ENCODE measurements at places on chromosomes 16 and 17.

- H3K27ac ChIP-seq = no peak overlapping the region
- H3K4me3 ChIP-seq = no peak overlapping the region
These were observed 908 bp downstream of the CALB2 start for GRCh38 chr16:71359431-71359830.

DNA sequence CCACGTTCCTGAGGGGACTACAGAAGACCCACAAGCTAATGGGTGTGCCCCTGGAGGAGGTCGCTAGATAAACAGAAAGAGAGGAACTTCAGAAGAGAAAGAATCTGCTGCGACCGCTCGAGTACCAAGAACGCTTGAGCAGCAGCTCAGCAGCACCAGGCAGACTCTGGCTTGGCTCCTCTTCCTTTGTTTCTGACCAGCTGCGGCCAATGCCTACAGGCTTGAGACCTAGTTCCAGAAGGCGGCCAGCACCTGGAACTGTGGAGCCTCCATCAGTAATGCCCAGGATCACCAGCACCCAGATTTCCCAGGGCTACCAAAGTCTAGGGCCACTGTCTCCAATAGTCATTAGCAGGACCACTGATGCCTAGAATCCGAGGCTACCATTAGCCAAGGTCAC lies 26.0 kb upstream of the GOSR2 start:
- H3K27ac ChIP-seq = no peak overlapping the region
- no peaks in the 10 kb centered on the region for H3K27me3 ChIP-seq
- H3K4me3 ChIP-seq = no peak overlapping the region
- peaks cover 2% of the 10 kb centered on the region for H3K4me1 ChIP-seq
- H3K36me3 ChIP-seq = no peaks in the 10 kb centered on the region

- H3K4me3 ChIP-seq = no peak overlapping the region
- H3K27me3 ChIP-seq = no peaks in the 10 kb centered on the region
- no peaks in the 10 kb centered on the region for H3K36me3 ChIP-seq
- peaks cover 4% of the 10 kb centered on the region for H3K4me1 ChIP-seq
- no peak for DNase-seq
- no peak overlapping the region for H3K27ac ChIP-seq
These were observed 36.8 kb downstream of the TEKT5 start for GRCh38 chr16:10657925-10658324.

GRCh38 chr17:58506354-58507080 lies 7.9 kb downstream of the MTMR4 start:
- H3K27me3 ChIP-seq = no peaks in the 10 kb centered on the region
- no peaks in the 10 kb centered on the region for H3K4me1 ChIP-seq
- H3K4me3 ChIP-seq = no peak overlapping the region
- peaks cover 42% of the 10 kb centered on the region for H3K36me3 ChIP-seq

GRCh38 chr16:1150511-1150982 lies 2.4 kb upstream of the CACNA1H start:
- no peaks in the 10 kb centered on the region for H3K36me3 ChIP-seq
- H3K4me1 ChIP-seq = peaks cover 3% of the 10 kb centered on the region
- H3K4me3 ChIP-seq = no peak overlapping the region
- no peak overlapping the region for H3K27ac ChIP-seq

- no peak for DNase-seq
- peaks cover 4% of the 10 kb centered on the region for H3K36me3 ChIP-seq
- H3K4me1 ChIP-seq = no peaks in the 10 kb centered on the region
- H3K4me3 ChIP-seq = no peak overlapping the region
These were observed 24.6 kb upstream of the FAAP100 start for GRCh38 chr17:81576621-81577277.

DNA sequence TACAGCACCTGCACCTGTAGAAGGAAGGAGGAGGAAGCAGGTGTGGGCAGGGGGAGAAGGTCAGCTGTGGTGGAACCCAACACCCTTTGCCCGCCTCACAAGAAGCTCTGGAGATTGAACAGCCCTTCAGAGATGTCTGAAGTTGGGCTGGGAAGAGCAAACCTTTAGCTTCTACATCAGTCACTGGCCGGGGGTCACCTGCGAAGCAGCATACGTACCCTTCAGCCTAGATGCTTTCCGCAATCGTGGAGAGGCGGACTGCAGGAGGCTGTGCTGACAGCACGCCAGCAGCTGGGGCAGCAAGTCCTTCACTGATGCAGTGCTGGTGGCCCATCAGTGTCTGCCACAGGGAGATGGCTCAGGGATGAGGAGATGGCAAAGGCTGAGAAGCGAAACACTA lies 5.2 kb upstream of the HS3ST3B1 start:
- H3K4me1 ChIP-seq = 0 out of 2 replicates have a peak, but pooled peaks cover 2% of the 10 kb centered on the region
- DNase-seq = no peak
- peaks cover 41% of the 10 kb centered on the region for H3K27me3 ChIP-seq
- no peak overlapping the region for H3K4me3 ChIP-seq
- H3K27ac ChIP-seq = no peak overlapping the region
- no peaks in the 10 kb centered on the region for H3K36me3 ChIP-seq

- no peak for DNase-seq
- no peaks in the 10 kb centered on the region for H3K4me1 ChIP-seq
- no peak overlapping the region for H3K27ac ChIP-seq
- no peak overlapping the region for H3K4me3 ChIP-seq
- H3K36me3 ChIP-seq = peaks cover 2% of the 10 kb centered on the region
- no peaks in the 10 kb centered on the region for H3K27me3 ChIP-seq
These were observed 25.6 kb downstream of the RNF135 start for GRCh38 chr17:30996486-30996885.

GRCh38 chr16:23435500-23435899 lies 17.5 kb downstream of the COG7 start:
- no peaks in the 10 kb centered on the region for H3K36me3 ChIP-seq
- H3K4me3 ChIP-seq = no peak overlapping the region

GRCh38 chr17:74234486-74234885 lies 21.1 kb downstream of the TTYH2 start:
- H3K4me3 ChIP-seq = no peak overlapping the region
- DNase-seq = no peak
- H3K4me1 ChIP-seq = no peaks in the 10 kb centered on the region
- no peaks in the 10 kb centered on the region for H3K27me3 ChIP-seq
- H3K36me3 ChIP-seq = no peaks in the 10 kb centered on the region

GRCh38 chr16:58563235-58563634 lies 47.9 kb downstream of the SETD6 start:
- no peak overlapping the region for H3K27ac ChIP-seq
- H3K36me3 ChIP-seq = peaks cover 13% of the 10 kb centered on the region
- no peak for DNase-seq
- no peaks in the 10 kb centered on the region for H3K4me1 ChIP-seq
- H3K27me3 ChIP-seq = no peaks in the 10 kb centered on the region

- no peaks in the 10 kb centered on the region for H3K36me3 ChIP-seq
- no peak for DNase-seq
- no peaks in the 10 kb centered on the region for H3K4me1 ChIP-seq
- H3K4me3 ChIP-seq = no peak overlapping the region
- H3K27me3 ChIP-seq = no peaks in the 10 kb centered on the region
These were observed 264.2 kb upstream of the ZFHX3 start for GRCh38 chr16:73311857-73312723.

DNA sequence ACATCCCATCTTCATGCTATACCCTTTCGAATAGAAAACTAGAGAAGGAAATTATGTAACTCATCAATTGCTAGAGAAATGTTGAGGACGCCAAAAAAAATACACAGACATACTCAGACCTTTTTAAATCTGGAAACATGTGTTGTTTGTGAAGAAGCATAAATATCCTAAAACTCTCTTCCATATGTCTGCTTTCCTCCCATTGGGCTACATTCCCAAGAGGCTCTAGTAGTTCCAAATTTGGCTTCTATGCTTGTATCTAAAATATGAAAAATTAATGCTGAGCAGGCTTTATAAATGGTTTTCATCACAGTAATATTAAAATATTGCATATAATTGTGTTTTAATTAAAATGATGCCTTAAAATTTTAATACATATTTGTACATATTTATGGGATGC lies 297.9 kb upstream of the PSMD7 start:
- DNase-seq = no peak
- no peak overlapping the region for H3K4me3 ChIP-seq
- H3K27ac ChIP-seq = no peak overlapping the region
- H3K4me1 ChIP-seq = no peaks in the 10 kb centered on the region
- H3K36me3 ChIP-seq = no peaks in the 10 kb centered on the region
- no peaks in the 10 kb centered on the region for H3K27me3 ChIP-seq

DNA sequence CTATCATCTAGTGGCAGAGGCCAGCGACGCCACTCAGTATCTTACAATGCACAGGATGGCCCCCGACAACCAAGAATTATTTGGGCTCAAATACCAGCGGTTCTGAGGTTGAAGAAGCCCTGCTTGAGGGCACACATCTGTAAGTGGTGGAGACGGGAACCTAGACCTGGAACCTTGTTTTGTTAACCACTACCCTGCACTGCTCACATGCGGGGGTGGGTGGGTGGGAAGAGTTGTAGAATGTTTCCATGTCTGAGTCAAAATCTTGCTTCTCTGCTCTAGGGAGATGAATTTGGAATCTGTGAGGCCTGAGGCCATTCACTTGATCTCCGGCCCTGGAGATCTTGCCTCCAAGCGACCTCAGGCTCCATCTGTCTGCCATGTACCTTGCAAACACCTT lies 44.1 kb downstream of the ABCC1 start:
- no peak overlapping the region for H3K4me3 ChIP-seq
- H3K27ac ChIP-seq = no peak overlapping the region
- H3K36me3 ChIP-seq = no peaks in the 10 kb centered on the region
- H3K4me1 ChIP-seq = peaks cover 7% of the 10 kb centered on the region

DNA sequence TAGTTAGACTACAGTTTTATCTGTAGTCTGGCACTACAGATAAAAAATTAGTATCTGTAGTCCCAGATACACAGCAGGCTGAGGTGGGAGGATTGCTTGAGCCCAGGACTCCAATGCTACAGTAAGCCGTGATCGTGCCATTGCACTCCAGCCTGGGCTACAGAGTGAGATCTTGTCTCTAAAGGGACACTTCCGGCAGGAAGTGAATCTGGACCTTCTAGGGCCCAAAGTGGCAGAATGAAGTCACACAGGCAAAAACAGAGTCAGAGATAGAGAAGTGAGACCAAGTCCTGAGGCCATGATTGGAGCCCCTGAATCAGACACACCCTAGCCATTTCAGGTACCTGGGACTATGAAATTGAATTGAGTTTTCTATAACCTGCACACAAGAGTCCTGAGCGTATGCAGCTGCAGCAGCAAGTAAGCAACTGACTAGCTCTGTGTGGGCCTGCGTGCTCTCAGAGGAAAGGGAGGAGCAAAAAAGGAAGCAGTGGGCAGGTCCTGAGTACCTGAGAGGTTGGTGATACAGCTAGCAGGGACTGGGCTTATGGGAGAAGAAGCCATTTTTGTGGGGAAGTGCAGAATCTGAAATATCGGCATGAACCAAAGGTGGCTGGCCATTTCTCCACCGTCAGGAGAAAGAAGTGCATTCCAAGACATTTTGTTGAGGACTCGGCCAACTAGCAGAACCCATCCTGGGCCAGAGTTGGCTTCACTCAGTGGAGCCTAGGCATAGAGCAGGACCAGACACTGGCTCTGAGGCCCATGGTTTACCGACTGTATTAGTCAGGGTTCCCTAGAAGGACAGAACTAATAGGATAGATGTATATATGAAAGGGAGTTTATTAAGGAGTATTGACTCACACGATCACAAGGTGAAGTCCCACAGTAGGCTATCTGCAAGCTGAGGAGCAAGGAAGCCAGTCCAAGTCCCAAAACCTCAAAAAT lies 27.2 kb upstream of the BRD7 start:
- no peaks in the 10 kb centered on the region for H3K27me3 ChIP-seq
- peaks cover 4% of the 10 kb centered on the region for H3K4me1 ChIP-seq
- H3K27ac ChIP-seq = no peak overlapping the region

GRCh38 chr17:57595426-57595825 lies 149.7 kb downstream of the CCDC182 start:
- no peak overlapping the region for H3K4me3 ChIP-seq
- no peaks in the 10 kb centered on the region for H3K27me3 ChIP-seq
- H3K4me1 ChIP-seq = peaks cover 5% of the 10 kb centered on the region
- DNase-seq = no peak

DNA sequence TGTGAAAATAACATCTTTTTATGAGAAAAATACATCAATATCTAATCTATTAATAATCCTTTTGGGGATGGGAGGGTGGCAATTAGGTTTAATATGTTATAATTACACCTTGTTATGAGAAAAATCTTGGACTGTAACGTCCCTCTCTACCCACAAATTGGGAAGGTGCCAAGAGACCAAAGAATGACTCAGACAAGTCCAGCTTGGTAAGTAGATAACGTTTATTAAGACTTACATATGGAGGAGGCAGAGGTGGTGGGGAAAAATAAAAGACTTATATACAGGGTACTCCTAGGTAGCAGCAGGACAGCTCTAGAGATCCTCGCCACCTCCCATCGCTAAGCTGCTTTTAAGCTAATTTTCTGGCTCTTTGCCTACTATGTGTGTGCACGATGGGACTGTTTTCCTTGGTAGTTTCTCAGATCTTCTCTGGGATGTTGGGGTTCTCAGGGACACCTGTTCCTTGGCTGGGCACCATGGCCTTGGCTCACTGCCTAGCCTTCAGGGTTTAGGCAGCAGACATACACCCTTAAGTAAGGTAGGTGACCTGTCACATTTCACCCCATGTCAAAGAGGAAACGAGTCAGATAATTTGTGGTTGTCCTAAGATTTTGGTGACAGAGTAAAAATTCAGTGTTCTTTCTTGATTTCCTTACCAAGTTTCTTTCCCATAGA lies 31.5 kb downstream of the RBL2 start:
- H3K4me1 ChIP-seq = no peaks in the 10 kb centered on the region
- DNase-seq = no peak
- H3K27ac ChIP-seq = no peak overlapping the region
- no peaks in the 10 kb centered on the region for H3K36me3 ChIP-seq
- H3K27me3 ChIP-seq = no peaks in the 10 kb centered on the region

DNA sequence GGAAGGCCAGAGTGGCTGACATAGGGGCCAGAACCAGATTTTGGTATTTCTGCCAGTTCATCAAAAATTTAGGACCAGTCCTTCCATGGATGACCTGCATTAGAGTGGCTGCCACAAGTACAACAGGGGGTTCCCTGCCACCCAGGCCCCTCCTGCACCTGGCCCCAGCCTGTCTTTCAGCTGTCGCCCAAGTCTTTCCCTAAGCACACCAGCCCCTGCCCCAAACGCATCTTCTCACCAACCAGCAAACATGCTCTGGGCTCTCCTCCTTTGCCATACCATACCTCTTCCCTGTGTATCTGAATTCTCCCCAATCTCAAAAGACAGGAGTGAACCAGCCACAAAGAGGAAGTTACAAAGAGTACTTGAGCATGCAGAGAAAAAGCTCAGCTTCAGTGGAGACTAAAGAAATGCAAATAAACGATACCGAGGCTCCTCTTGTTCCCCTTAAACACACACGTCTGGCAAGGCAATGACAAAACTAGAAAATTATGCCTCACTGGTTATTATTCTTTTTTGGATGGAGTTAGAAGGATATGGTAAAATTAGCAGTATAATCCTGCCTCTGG lies 130.6 kb downstream of the DYNLRB2 start:
- no peaks in the 10 kb centered on the region for H3K36me3 ChIP-seq
- peaks cover 2% of the 10 kb centered on the region for H3K4me1 ChIP-seq
- no peak overlapping the region for H3K27ac ChIP-seq
- H3K4me3 ChIP-seq = no peak overlapping the region

DNA sequence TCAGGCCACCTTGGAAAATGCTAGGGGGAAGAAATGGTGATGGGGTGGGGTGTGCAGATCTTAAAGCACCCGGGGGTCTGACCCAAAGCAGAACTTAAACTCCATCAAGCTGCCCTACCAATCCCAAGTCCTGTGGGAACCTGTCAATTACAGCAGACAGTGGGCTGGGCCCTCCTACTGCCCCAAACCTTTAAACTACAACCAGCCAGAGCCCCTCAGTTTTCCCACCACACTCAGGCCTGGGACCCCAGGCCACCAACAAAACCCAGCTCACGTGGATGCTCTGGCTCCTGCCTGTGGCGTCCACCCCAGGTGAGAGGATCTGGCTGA lies 2.7 kb downstream of the MYO18A start:
- DNase-seq = no peak
- H3K27ac ChIP-seq = no peak overlapping the region
- H3K36me3 ChIP-seq = no peaks in the 10 kb centered on the region
- peaks cover 11% of the 10 kb centered on the region for H3K4me1 ChIP-seq
- peaks cover 2% of the 10 kb centered on the region for H3K27me3 ChIP-seq

Measured in iPS DF 6.9 (cell line).